ENCODE measurements at places on chromosomes 16 and 17.
A peak's percentile ranks its signal among the peaks of the same experiment; 100 is the strongest.

DNA sequence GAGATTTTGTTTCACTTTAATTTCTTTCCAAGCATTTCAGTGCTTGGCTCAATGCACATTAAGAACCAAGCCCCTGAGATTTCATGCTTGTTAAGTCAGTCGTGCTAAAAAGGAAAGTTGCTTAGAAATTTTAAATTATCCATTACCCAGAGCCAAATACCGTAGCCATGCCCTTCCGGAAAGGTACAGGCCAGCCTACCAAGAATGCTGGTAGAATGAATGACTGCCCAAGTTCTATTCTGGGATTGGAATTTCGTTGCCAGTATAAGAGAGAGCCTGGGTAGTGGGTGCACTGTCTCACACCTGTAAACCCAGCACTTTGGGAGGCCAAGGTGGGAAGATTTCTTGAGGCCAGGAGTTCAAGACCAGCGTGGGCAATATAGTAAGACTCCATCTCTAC lies 194.0 kb downstream of the KATNIP start:
- no peak for DNase-seq

DNA sequence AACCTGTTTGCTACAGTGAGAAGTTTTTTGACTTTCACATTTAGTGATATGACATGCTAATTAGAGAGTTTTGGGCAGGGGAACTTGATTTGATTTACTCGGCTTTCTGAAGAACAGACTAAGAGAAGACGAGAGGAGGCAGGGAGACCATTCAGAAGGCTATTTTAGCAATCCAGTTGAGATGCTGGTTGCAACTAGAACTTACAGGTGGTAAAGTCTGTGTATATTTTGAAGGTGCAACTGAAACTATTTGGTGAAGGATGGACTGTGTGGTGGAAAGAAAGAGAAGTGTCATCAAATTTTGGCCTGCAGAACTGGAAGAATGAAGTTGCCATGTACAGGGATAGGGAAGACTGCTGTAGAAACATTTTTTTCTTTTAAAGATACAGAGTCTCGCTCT lies 42.2 kb upstream of the KPNB1 start:
- DNase-seq: no peak

- DNase-seq: peak; percentile 28
Observed at GRCh38 chr16:64983963-64984362, 137.9 kb downstream of the CDH11 start.

DNA sequence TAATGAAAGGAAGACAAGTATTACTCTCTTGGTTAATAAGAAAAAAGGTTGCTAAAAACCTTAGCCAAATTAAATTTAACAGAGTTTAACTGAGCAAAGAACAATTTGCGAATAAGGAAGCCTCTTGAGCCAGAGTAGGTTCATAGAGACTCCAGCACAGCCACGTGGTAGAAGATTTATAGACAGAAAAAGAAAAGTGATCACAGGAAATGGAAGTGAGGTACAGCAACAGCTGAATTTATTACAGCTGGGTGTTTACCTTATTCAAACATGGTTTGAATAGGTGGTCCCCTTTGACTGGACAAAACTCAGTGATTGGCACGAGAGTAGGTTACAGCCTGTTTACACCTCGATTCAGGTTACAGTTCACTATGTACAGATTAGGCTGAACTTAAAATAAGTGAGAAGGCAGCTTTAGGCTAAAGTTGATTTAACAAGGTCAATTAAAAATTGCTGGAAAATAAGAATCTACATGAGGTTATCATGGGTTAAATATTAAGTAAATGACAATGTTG lies 3.3 kb upstream of the CCL15 start:
- no peak for DNase-seq

- peak; percentile 86 for DNase-seq
Observed at GRCh38 chr16:67872631-67873434, at the start of gene EDC4. EDC4 (plus strand) TSS chr16:67873052; CDS start chr16:67873262, 210 bp downstream.

- DNase-seq: no peak
Observed at GRCh38 chr16:67243481-67243880, 3.8 kb downstream of the FHOD1 start.

DNA sequence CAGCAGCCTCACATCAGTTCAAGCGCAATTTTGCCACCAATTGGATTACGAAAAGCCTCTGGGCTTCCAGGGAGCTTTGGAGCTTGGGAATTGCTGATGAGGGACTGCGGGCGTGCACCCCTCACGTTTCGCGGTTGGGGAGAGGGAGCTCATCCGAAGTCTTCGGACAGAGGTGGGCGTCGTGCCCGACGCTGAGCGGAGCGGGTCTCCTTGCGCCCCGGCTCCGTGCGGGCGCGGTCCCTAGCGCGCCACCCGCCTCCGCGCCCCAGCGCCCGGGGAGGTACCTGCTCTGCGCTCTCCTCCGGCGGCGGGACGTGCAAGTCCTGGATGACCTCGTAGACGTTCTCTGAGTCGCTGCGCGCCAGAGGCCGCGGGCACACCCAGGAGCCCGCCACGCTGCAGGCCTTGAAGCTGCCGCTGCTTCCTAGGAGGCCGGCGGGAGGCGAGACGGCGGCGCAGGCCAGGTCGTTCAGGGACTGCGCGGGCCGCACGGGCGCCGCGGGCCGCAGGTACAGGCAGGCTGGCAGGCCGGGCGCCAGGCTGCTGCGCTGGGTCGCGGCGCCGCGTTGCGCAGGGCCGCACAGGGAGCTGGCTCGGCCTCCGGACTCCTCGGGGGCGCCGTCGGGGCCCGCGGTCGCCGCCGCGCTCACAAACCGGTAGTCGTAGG lies 3.2 kb downstream of the ARHGAP27 start:
- DNase-seq: peak; percentile 79

DNA sequence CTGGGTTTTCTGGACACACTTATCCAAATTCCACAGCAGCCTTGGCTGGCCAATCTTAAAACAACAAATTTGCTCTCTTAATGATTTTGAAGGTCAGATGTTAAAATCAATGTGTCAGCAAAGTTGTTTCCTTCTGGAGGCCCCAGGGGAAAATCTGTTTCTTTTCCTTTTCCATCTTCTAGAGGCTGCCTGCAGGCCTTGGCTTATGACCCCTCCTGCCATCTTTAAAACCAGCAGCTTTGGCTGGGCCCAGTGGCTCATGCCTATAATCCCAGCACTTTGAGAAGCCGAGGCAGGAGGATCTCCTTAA lies 3.0 kb downstream of the LGALS9 start:
- DNase-seq: no peak

- peak; percentile 13 for DNase-seq
Observed at GRCh38 chr16:27703545-27703944, 153.6 kb downstream of the KATNIP start.

- no peak for DNase-seq
Observed at GRCh38 chr17:30388321-30389179, 9.8 kb downstream of the CPD start.
